ENCODE measurements at places on chromosomes 16 and 17.

DNA sequence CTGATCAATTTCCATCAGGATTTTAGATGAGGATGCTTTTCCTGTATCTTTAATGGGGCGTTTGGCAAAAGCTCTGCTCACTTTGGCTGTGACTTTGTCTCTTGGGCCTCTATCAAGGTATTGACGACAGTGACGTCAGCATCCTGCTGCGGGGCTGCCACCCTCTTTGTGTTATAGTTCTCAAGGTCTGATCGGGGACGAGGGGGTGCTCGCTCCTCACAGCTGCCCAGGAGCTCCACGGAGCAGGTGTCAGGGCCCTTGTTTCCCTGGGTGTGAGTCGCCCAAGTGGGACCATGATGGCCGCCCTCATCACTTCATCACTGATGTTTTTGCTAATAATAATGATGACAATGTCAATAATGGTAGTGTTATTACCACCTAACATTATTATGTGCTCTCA is 65.4 kb downstream of the CMIP start:
- DNase-seq: no peak

- no peak for DNase-seq
These were observed 9.6 kb upstream of the SLC38A8 start for GRCh38 chr16:84052071-84052622.

- DNase-seq: no peak
These were observed 46.1 kb downstream of the ZNRF1 start for GRCh38 chr16:75044800-75045361.

DNA sequence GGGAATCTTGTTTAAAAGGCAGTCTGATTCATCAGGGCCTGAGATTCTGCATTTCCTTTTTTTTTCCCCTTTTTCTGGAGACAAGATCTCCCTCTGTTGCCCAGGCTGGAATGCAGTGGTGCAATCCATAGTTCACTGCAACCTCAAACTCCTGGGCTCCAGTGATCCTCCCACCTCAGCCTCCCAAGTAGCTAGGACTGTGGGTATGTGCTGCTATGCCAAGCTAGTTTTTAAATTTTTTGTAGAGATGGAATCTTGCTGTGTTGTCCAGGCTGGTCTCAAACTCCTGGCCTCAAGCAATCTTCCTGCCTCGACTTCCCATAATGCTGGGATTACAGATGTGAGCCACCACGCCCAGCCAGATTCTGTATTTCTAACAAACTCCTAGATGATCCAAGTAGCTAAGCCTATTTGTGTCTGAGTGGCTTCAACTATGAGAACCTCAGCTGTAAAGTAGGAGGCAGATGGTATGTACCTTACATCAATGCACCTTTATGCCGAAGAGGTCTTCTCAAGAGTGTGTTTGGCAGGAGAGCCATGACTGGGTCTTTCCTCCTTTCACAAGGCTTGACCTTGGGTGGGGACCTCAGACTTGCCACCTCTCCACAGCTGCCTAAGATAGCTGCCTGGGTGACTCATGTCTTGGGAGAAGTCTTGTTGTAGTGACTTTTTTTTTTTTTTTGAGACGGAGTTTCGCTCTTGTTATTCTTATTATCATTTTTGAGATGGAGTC is 10.9 kb downstream of the LDAF1 start:
- no peak for DNase-seq

DNA sequence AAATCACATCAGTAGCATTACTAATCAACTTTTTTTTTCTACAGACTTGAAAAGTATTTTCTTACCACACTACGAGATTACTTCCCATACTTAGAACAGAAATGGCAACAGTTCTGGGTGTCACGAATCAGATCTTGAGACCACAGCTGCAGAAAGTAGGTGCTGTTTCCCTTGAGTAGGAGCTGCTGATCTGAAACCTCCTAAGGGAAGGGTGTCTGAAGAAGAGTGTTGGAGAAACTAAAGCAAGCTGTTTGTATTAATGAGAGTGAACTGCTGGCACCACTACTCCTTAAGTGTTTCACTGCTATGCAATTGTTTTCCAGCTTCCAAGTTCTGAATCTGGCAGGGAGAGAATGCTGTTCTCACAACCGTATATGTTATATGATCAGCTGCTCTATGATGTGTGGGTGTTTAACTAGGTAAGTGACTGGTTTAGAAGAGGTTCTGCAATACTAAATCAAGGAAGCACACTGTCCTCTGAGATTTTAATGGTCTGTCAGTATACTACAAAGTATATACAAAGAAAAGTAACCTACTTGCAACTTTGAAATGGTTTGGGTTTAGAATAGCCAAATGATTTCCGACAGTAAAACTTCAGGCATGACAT is 3.3 kb downstream of the ZNF652 start:
- DNase-seq: no peak

GRCh38 chr17:27566671-27567562 is 64.1 kb upstream of the LGALS9 start:
- no peak for DNase-seq

DNA sequence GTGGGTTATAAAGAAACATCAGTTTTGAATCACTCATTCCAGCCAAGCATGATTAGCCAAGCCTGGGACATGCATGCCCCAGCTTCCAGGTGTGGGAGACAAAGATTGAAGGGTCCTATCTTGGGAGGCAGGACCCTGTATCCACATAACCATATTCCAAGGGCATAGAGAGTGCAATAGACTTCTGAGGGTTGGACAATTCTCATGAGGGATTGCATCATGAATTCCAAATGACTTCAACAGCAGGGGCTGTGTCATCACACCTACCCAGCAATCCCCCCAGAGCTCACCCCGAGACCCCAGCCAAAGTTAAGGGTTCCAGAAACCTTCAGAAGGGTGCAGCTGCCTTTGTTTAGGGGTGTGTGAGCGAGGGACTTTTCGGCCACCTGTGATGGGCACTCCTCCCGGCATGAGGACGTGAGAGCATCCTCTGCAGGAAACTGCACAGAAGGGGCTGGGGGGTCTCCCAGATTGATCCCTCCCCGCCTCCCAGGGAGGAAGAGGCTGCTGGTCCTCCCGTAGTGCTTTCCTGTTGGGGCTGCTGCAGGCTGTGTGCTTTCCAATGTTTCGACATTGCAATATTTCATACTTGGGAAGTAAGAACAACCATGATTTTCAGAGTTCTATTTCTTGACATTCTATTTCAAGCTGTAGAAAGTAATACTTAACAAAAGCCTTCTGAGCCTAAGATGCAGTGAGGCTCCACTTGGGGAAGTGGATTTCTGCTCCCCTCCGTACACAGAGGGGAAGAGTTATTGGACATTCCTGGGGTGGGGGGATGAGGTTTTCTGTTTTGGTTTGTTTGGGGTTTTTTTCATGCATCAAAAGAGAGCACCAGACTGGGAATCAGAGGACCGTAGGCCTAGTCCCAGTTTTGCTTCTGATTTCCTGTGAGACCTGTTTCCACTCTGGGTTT is 13.3 kb upstream of the PITPNM3 start:
- DNase-seq: no peak

DNA sequence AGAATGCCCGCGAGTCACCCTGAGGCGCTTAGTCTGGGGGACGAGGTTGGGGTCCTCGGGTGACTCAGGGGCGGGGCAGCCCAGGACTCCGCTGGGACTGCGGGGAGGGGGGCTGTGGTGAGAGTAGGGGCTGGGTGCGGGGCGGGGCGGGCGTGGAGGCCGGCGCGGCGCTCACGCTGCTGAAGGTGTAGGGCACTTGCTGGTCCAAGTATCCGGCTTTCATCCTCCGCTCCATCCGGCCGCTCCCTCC is 832 bp downstream of the ETV4 start:
- DNase-seq: no peak

DNA sequence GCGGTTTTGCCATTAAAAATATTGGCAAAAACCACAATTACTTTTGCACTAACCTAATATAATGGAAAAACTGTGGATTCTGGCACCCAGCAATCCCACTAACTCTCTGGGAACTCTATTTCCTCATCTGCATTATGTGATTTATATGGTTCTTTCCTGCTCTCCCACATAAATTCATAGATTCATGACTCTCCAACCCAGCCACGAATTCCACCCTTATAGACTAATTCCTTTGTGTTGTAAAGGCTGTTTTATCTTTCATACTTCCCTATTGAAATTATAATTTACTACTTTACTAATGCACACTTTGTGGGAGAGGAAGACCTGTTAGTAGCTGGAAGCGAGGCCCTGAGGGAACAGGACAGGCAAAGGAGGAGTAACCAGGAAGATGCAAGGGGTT is 88.4 kb upstream of the GNAO1 start:
- DNase-seq: no peak

- no peak for DNase-seq
These were observed 395.0 kb upstream of the SOX9 start for GRCh38 chr17:71725811-71726210.

GRCh38 chr17:31631766-31632165 is 227.3 kb downstream of the COPRS start:
- peak; percentile 85 for DNase-seq

GRCh38 chr17:65977041-65977440 is 214.9 kb downstream of the CEP112 start:
- DNase-seq: no peak

- DNase-seq: no peak
These were observed 14.9 kb upstream of the DHRS11 start for GRCh38 chr17:36576793-36577192.

DNA sequence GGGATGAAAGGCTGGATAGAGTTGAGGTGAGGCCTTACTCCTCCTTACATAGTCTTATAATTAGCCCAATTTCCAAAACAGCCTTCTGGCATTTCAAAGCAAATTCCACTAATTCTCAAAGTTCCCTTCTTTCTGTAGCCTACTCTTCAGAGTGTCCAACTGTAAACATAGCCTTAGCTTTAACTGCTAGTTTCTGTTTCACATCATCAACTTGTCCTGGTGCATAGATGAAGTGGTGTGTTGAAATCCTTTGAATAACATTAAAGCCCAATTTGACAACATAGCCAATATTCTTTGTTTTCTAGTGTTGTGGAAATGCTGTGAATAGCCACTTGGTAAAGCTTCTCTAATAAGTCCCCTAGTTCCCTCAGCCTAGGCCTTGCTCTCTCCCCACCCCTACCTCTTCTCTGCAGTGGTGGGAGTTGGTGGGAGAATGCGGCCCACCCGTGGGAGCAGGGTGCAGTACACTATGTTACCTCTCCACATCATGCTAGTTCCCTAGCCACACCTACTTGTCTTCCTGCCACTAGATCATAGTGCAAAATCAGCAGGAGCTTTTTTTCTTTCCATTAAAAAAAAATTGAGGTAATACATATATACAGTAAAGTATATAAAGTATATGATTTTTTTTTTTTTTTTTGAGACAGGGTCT is 127.0 kb upstream of the HAS3 start:
- no peak for DNase-seq

DNA sequence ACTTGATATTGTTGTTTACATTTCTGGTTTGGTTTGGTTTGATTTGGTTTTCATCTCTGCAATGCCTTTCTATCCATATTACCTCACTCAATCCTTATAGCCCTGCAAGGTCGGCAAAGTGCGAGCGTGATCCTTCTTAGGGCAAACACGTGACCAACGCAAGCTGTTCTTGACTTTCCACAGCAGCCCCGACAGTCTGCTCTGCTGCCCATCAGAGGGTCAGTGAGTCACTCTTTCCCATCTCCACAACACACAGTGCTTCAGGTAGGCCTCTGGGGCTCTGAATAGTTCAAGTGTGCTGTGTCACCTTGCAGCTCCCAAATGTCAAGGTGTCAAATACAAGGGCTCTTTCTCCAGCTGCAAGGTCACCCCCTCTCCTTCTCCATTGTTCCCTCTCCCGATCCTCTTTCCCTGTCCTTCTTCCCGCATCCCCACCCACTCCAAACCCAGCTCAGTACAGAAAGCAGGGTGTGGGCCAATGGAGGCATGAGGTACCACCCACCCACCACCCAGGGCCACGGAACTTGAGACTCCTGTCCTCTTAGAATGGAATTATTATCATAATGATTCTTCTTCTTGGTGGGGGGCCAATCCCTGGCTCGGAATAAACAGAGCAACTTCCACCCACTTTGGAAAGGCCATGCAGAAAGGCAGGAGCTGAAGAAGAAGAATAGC is 139.7 kb downstream of the SLC39A11 start:
- DNase-seq: no peak

GRCh38 chr17:45867702-45868101 is 23.0 kb downstream of the SPPL2C start:
- DNase-seq: no peak

GRCh38 chr16:85220964-85221731 is 108.9 kb upstream of the CIBAR2 start:
- no peak for DNase-seq

DNA sequence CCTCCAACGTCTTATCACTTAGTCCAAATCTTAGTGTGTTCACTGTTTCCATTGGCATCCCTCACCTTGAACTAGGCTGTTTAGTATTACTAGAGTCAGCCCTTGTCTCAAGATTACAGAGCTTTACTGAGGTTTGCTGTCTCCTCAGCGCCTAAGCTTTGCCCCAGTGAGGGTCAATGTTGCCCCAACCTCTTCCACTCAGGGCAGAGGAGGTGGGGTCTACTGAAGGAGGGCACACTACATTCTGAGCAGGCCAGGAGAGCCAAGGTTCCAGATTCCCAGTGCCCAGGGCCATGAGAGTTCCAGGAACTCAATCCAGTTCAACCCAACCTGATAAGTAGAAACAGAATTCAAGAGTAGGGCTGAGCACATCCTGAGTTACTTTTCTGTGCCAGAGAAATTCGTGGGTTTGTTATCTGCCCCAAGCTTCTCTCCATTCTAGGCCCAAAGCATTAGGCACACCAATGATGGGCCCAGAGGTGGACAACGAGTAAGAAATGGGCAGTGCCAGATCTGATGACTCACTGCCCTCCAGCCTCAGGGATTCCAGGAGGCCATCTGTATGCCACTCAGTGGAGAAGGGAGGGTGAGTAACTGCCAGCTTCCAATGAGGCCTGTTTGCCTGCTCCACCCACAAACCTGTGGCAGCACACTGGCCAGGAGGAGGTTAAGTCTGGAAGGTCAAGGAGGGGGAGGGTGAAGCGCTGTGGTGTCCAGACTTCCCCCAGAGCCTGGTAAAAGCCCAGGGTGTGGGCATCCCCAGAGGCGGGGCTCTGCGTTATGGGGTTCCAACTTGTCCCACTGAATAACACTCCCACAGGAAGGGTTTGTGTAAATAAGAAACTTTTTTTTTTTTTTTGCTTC is 8.2 kb downstream of the TUBG2 start:
- DNase-seq: no peak

DNA sequence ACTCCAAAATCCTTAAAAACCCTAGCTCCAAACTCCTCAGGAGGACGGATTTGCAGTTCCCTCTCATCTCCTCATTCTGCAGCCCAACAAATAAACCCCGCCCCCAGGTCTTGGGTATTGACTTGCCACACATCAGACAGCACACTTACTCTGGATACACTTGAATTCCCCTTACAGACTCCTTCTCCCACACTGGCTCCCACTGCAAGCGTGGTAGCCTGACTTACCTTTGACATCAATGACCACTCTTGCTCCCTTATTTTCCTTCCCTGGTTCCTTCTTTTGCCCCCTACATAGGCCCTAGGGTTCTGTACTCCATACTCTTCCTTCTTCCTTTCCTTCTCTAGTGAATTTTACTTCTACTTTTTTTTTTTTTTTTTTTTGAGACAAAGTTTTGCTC is 7.5 kb downstream of the RFFL start:
- DNase-seq: no peak

GRCh38 chr16:85464383-85465305 is 148.5 kb upstream of the GSE1 start:
- DNase-seq: no peak

- no peak for DNase-seq
These were observed 6.1 kb upstream of the PRSS8 start for GRCh38 chr16:31141489-31142108.

GRCh38 chr17:83054518-83055125 is 24.8 kb upstream of the METRNL start:
- DNase-seq: no peak
